ENCODE measurements at places on chromosomes 11 and 22.

GRCh38 chr22:19058713-19059451 lies 63.3 kb downstream of the DGCR2 start:
- DNase-seq: no peak

GRCh38 chr11:19955660-19956059 lies 204.6 kb downstream of the DBX1 start:
- no peak for DNase-seq

GRCh38 chr22:21051145-21051830 lies 5.5 kb downstream of the LRRC74B start:
- no peak for DNase-seq

DNA sequence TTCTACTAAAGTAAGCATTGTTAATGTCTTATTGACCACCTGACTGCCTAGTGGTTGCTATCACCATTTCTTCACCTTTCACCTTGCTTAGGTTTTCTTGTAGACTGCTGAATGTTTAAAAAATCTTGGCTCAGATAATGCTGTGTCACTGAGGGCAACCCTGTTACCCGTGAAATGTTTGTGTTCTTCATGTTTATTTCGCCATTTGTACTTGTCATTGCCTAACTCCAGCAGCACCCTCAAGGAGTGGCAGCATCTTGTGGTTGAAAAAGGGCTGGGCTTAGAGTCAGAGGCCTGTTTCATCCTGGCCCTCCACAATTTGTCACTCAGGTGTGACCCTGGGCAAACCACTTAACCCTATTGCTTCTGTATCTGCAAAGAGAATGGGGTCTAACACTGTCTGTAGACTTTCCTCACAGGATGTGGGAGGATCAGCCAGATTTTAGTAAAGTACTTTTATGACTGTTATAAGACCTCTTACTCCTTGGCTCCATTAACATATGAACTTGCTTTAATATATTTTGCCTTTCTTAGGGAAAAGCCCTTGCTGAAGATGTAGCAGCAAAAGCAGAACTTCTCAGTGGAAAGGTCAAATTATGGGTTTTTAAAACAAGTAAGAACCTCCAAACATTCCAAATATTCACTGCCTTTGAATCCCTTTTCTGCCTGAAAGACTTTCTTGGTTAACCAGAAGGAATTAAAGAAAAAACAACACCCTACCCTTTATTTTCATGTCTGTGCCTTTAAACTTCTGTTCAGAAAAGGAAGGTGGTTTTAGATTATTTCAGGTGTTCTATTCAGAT lies 154.5 kb upstream of the C11orf87 start:
- DNase-seq: no peak

- no peak for DNase-seq
These were observed 8.5 kb downstream of the TNNT3 start for GRCh38 chr11:1927848-1928469.

DNA sequence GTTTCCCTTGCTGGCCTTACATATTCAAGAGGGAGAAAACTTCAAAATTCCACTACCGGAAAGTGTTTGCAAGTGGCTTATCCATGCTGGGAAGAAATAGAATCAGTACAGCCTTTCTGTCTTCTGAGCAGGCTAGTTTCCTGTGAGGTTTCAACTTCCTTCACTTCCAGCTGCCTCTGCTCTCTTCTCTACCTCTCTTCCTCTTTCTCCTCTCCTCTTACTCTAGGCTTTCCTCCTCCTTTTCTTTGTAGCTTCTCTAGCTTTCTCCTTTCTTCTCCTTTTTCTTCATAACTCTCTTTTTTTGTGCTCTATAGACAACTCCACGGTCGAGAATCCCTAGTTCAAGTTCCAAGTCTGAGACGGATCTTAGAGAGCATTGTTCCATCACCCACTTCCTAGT lies 421.8 kb downstream of the ETS1 start:
- DNase-seq: no peak

GRCh38 chr11:34308913-34309585 lies 48.8 kb downstream of the ABTB2 start:
- DNase-seq: no peak

DNA sequence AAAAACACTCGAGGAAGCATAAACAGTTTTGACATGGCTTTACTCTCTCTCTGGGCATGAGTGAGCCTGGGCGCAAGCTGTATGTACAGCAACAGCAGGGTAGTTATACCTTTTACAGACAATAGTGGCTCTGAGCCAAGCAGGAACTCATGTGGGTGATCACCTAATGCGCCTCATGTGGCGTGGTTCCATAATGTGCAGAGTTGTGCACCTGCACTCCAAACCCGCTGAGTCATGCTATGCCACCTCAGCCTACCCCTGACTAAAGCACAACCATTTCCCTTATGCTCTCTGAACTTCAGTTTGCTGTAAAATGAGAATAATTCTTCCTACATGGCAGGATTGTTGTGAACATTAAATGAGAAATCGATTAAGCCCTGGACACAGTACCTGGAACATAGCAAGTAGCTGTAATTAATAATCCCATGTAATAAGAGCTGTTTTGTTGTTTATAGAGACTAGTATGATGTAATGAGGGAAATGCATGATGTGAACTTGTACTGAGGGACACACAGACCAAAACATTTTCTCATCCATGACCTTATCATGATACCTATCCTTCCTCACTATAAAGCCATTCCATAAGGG lies 71.6 kb downstream of the CCDC34 start:
- DNase-seq: no peak
